ENCODE measurements at places on chromosomes 3 and 15.

DNA sequence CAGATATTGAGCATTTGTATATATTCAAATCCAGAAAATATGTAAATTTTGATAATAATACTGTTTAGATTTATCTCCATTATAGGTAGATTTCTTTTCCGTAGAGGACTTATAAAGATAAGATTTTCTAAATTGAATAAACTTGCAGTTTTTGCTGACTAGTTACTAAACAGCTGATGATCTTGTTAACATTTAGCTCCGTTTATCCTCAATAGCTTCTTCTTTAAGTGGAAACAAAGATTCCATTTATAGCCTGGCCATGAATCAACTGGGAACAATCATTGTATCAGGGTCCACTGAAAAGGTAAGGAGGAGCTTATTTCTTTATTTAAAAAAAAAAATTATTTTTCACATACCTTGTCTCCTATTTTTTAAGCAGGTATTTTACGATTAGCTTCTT is 16.7 kb downstream of the WDR48 start:
- DNase-seq, result no peak

DNA sequence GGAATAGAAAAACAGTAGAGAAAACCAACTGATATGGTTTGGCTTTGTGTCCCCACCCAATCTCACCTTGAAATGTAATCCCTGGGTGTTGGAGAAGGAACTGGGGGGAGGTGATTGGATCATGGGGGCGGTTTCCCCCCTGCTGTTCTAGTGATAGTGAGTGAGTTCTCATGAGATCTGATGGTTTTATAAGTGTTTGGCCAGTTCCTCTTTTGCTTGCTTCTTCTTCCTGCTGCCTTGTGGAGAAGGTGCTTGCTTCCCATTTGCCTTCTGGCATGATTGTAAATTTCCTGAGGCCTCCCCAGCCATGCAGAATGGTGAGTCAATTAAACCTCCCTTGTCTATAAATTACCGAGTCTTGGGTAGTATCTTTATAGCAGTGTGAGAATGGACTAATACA is 48.4 kb downstream of the EOMES start:
- no peak for DNase-seq

- DNase-seq, result no peak
Observed at GRCh38 chr3:186609247-186609868, 3.5 kb upstream of the AHSG start.

DNA sequence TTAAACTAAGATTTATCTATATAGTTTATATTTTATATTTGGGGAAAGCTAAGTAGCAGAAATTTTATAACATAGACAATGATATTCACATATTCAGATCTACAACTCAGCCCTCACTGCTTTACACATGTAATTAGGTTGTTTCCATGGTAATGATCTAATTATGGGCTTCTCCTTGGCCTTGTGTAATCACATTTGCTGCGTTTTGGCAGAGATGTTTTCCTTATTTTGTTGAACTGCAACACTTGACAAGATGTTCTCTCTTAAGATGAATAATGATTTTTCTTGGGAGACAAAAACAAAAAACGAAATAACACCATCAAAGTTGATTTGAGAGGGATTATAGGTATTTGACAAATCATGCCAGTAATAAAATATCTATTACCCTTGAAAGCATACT is 635.6 kb upstream of the TBL1XR1 start:
- no peak for DNase-seq

- no peak for DNase-seq
Observed at GRCh38 chr3:186807231-186807630, 949 bp upstream of the RFC4 start.

DNA sequence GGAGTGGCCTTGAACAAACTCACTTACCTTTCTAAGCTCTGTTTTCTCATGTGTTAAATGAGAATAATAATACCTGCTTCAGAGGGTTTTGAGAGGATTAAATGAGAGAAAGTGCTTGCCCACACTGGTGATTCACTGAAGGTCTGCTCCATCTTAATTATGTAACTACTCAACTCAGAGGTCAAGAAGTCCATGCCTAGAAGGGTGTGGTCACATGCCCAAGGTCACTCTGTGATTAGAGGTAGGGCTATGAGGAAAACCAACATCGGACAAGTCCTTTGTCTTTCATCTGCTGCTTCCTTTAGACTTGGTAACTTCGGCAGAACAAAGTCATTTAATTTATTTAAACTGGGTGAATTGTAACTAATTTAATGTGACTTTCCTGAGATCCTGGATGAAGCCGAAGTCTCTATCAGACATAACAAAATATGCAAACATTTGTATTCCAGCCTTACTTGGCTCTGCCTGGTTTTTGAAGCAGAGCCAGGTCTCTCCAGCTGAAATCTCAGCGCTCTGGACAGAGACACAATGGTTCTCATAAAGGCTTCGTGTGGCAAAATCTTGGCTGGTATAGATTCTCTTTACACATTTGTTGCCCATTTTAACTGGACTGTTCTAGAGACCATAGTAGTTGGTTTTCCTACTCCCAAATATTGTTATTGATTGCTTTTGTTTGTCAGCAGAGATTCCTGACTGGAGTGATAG is 3.0 kb downstream of the CHRNA7 start:
- no peak for DNase-seq

- DNase-seq, result no peak
Observed at GRCh38 chr3:61562721-61563312, 1.4 kb downstream of the PTPRG start.

GRCh38 chr3:67109651-67110204 is 111.6 kb downstream of the KBTBD8 start:
- DNase-seq, result no peak

GRCh38 chr3:133115176-133115575 is 77.0 kb downstream of the TMEM108 start:
- no peak for DNase-seq

GRCh38 chr3:193704431-193704830 is 111.4 kb downstream of the OPA1 start:
- DNase-seq, result no peak

DNA sequence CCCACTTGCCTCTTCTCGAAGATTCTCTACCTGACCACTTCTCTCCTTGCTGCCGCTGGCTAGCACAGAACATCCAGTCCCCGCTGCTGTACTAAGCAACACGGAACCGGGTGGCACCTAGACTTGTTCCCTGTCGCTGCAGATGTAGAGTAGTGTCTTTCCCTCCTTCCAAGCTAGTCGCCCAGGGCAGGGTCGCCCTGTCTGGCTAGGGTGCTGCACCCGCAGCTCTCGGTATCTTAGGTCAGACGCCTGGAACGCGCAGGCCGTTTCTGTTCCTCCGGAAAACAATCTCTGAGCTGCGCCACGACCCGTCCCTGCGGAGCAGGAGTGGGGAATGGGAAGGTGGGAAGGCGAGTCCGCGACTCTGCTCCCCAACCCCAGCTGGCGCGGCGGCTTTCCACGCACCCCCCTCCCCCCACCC is 758 bp upstream of the SNX33 start:
- DNase-seq, result peak; percentile 13

- no peak for DNase-seq
Observed at GRCh38 chr3:188421836-188422540, 268.0 kb downstream of the LPP start.

- DNase-seq, result no peak
Observed at GRCh38 chr15:73755481-73755880, 2.3 kb upstream of the INSYN1 start.

DNA sequence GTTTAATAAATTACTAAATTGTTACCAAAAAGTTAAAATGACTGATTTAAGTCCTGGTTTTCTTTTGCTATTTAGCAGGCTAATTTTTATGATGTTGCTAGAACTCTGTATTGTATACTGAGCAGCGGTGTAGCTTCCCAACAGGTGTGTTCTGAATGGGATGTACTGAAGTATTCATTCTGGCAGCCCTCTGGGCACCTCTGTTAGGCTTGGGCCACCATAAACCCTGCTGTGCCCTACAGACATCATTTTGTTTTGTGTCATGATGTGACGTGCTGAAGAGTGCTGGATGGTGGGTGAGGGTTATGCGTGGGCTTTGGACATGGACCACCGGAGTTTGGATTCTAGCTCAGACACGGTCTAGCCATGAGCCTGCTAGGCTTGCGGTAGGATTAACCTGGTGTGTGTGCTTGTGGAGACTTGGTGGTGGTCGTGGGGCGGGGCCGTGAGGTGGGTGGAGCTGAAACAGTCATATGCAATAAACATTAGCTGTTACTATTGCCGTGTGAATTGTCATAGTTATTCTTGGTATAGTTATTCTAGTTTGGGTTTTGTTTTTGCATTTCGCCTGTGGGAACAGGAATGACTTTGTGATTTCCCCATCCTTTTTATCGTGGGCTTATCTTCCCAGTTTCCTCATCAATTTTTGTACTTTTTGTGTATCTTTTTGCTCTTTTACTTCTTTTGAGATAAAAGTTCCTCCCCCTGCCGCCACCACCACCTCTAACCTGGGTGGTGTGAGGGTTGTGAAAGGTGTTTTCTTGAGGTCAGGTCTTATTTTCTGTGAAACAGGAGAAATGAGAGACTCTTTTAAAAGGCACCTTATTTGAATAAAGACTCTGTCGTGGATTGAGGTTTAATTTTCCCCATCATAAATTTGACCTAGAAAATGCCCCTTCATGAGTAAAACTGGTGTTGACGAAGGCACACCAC is 93.7 kb downstream of the MCTP2 start:
- DNase-seq, result no peak

DNA sequence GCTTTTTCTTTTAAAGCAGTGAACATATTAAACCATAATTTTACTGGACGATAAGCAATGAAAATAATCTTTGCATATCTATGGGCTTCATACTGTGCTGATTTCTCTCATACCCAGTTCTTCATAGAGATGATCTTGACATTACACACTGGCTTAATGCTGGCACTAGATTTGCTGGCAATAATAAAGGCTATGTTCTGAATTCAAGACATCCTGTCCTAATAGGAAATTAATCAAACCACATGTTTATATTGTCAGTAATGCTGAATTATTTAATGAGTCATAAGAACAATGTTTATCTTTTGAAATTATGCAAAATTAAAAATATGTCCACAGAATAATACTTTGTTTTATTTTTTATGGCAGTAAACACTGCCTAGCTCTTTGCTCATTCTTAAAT is 643.2 kb downstream of the OTOL1 start:
- DNase-seq, result no peak

- peak; percentile 87 for DNase-seq
Observed at GRCh38 chr3:46987743-46988401, 8.4 kb downstream of the NBEAL2 start.

- no peak for DNase-seq
Observed at GRCh38 chr3:44232407-44232806, 9.3 kb upstream of the TOPAZ1 start.

All from stimulated activated CD4-positive, alpha-beta T cell treated with anti-CD3 and anti-CD28 coated beads, Interleukin-1b, Interleukin-23, amount 100 ng/mL, for 48 hours (primary cell).